ENCODE measurements at places on chromosomes 3 and 15.

GRCh38 chr15:79981831-79982455 is 10.9 kb upstream of the BCL2A1 start:
- DNase-seq, result no peak

GRCh38 chr3:149783576-149783975 is 8.8 kb downstream of the ANKUB1 start:
- no peak for DNase-seq

DNA sequence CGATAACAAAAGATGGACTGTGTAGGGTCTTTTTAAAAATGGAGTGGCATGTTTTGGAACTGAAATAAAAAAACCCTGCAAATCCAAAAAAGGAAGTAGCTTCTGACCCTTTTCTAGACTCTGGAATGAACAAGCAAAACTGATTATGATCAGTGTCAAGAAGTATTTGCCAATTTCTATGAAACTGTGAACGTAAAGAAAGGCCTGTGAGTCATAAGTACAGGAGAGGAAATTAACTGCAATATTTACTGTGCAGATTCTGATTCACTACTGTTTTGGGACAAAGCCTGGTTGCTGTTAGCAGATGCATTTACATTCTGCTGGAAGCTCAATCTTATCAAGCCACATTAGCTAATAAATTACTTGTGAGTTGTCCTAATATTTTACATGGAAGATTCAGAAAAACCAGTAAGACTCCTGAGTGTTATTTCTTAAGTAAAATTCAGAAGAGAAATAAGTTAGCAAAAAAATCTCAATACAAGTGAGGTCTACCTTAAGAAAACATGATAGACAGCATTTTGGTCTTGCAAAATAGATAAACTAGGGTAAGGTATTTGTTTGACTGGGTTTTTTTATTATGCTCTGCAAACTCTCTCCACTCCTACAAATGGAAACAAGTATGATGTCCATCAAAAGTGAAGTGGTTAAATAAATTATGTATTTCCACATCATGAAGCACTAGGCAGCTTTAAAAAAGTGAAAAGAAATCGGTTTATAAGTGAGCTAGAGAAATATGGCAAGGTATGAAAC is 90.2 kb upstream of the LMOD3 start:
- DNase-seq, result no peak

DNA sequence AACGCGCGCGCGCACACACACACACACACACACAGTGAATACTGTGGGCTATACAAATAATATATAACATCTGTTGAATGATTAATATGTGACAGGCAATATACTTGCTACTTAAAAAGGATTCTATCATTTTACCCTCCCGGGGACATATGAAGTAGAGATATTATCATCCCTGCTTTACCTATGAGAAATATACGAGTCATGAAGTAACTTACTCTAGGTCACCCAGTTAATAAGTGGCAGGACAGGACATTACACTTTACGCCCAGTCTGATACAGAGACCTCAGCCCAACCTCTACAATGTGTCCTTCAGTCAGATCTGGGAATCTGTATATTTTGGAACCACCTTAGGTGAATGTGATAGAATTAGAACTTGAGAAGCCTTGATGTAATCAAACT is 55.4 kb downstream of the CCDC54 start:
- no peak for DNase-seq

Measured in activated T-helper 1 cell treated with anti-CD3 and anti-CD28 coated beads, Interleukin-2, amount 50 U/mL, for 16 hours (primary cell).